Osteocyte (in vitro differentiated cells): ENCODE measurements at places on chromosomes 5 and 9. TPM values are rescaled to one million over a fixed set of nuclear protein-coding genes. Genes with fewer than 3 reads are reported as not detected.

- H3K4me1 ChIP-seq, result peaks cover 27% of the 10 kb centered on the region
- peak overlapping the region; percentile 32 for H3K4me3 ChIP-seq
- H3K27ac ChIP-seq, result no peak overlapping the region
- no peaks in the 10 kb centered on the region for H3K36me3 ChIP-seq
- H3K27me3 ChIP-seq, result peaks cover 5% of the 10 kb centered on the region
- DNase-seq, result no peak
These were observed 1.4 kb upstream of the ANKRD33B start for GRCh38 chr5:10562201-10563109.

The NR2F1-AS1 gene
- 40.9 and 42.8 TPM in 2 replicates for total RNA-seq

DNA sequence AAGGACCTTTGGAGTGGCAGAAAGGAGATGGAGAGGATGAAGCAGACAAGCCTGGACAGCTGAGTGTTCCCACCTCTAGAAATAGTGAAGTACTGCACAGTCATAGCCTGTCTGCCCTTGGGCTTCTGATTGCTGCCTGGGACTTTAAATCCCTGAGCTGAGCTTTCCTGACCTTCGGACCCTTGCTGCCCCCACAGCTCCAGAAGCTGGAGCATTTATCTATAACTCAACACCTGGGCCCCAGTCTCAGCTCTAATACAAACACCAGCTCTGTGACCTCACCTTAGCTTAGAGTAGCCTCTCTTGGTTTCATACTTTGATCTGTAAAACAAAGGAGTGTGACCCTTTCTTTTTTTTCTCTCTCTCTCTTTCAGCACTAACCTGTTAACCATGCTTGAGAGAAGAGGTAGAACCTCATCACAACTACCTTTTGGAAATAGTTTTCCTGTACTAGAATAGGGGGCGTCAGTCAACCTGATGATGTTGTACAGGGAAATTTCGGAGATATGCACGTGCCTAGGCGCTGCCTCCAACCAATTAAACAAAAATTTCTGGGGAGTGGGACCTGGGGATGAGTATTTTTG lies 25.4 kb upstream of the ELL2 start:
- no peaks in the 10 kb centered on the region for H3K36me3 ChIP-seq
- H3K4me3 ChIP-seq, result no peak overlapping the region
- H3K4me1 ChIP-seq, result peaks cover 43% of the 10 kb centered on the region
- no peak overlapping the region for H3K27ac ChIP-seq
- DNase-seq, result no peak
- no peaks in the 10 kb centered on the region for H3K27me3 ChIP-seq

GRCh38 chr9:97413462-97413861 lies 1.6 kb downstream of the TDRD7 start:
- H3K4me3 ChIP-seq, result peak overlapping the region; percentile 89
- H3K36me3 ChIP-seq, result no peaks in the 10 kb centered on the region
- peaks cover 13% of the 10 kb centered on the region for H3K4me1 ChIP-seq
- no peak for DNase-seq
- no peak overlapping the region for H3K27ac ChIP-seq
- peaks cover 10% of the 10 kb centered on the region for H3K27me3 ChIP-seq

DNA sequence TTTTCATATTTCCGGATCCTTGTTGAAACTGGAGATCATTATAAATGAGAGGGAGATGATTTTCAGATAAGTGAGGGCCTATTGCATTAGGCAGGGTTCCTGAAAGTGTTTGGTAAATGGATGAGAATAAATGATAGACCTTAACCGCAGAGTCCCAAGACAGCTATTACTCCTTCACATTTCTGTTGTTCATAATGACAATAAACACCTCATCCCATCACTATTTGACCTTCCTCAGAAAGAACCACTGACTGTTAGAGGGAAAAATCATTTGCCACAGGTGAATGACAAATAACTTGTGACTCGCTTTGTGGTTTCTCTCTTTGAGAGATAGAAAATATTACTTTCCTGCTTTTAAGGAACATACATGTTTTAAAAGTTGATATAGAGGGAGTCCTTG lies 47.3 kb upstream of the TRMT10B start:
- no peaks in the 10 kb centered on the region for H3K4me1 ChIP-seq
- no peak overlapping the region for H3K4me3 ChIP-seq
- DNase-seq, result no peak
- H3K27ac ChIP-seq, result no peak overlapping the region
- peaks cover 78% of the 10 kb centered on the region for H3K27me3 ChIP-seq

The NAIP gene
- 10.9 and 11.3 TPM in 2 replicates for total RNA-seq
